ENCODE measurements at places on chromosomes 6 and 20. TPM values are rescaled to one million over a fixed set of nuclear protein-coding genes. Genes with fewer than 3 reads are reported as not detected.

DNA sequence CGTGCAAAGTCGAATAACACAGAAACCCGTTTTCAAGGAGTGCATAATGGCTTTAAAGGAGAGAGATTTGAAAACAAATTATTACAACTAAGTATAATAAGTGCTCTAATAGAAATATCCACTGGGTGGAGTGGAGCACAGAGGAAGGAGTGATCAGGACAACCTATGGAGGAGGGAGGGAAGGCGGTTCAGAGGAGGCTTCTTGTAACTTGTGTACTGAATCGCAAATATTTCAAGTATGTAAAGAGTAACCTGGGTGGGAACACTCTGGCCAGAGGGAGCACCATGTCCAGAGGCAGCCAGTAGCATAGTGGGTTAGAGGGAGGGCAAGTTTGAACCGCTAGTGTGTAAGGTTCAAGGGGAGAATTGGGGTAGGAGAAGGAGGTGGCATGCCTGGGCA, 21.6 kb upstream of the TNFAIP3 start:
- DNase-seq: no peak

DNA sequence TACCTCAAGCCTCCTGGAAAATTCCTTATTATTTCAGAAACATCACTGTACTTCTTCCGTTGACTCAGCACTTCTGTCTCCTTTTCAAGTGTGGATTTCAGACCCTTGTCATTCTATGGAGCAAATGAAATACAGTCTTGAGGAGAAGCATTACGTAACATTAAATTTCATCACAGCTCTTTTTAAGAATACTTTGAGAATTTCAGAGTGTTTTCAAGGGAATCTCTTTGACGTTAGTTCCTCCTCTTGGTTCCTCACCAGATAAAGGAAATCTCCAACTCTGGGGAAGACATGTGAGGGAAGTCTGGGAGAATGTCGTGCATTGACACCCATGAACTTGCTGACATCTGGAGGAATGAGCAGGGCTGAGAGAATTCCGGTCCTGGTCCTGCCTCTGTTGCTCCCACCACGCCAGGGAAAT, 32.3 kb downstream of the UST start:
- no peak for DNase-seq

The THBS2 gene
- 21.0 TPM for total RNA-seq

DNA sequence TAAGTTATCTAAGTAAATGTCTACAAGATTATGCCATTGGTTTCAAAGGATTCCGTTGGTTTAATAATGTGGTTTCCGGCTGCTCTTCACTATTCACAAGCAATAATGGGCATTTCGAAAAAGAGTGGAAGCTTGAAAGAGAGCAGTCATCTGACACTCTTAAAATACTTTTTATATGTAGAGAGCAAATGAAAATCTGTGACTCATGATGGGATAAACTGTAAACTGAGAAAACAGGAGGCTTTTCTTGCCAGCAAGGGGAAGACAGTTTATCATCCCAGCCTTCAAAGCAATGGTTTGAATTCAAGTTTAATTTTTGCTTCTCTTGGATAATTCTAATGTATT, 145.7 kb downstream of the KHDC1L start:
- no peak for DNase-seq

DNA sequence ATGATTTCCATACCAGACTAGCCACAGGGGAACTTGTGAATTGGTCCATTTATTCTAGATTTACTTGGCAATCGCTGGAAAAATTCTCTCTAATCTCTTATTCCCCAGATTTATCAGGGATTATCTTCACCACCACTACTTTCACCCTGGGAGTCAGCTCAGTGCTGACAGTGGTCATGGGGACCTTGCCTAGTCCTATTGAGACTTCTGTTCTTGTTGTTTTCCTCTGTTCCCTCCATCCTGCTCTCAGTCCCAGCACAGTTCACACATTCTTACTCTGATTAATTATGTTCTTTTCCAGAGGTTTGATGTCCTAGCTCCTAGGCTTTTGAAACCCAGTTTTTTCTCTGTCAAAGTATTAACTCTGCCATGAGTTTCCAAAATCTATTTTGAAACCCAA, 94.0 kb upstream of the TINAG start:
- no peak for DNase-seq
